Activated T-helper 1 cell treated with anti-CD3 and anti-CD28 coated beads, Interleukin-12 subunit alpha, Interleukin-12 subunit beta, Interleukin-2, Interleukin-4 antibody, amounts not matched to agents 30 ng/mL and 10 ng/mL and 1 ng/mL, durations not matched to agents 14 hours and 24 hours and 36 hours (primary cell): ENCODE measurements at places on chromosomes 1 and 21.

- DNase-seq = no peak
These were observed 22.9 kb downstream of the PLXNA2 start for GRCh38 chr1:208221291-208221622.

- DNase-seq = no peak
These were observed 12.3 kb upstream of the OR10J5 start for GRCh38 chr1:159548126-159548525.

- no peak for DNase-seq
These were observed 134.9 kb upstream of the MAP1LC3C start for GRCh38 chr1:242133796-242134195.

GRCh38 chr1:46705408-46705807 lies 13.5 kb downstream of the EFCAB14 start:
- DNase-seq = no peak

DNA sequence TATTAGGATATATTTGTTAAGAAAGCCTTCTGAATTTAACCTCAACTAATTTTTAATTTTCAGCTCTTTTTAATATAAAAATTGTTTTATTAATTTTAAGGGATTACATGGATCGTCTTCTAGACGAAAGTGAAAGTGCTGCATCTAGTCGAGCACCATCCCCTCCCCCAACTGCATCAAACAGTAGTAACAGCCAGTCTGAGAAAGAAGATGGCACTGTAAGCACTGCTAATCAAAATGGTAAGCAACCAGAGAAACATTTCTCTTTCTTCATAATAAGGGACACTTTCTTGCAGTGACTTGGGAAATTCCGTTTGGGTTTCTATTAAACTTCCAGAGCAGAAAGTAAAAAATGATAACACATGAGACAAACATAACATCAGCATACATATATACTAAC lies 56.9 kb downstream of the MIER1 start:
- DNase-seq = peak; percentile 40

DNA sequence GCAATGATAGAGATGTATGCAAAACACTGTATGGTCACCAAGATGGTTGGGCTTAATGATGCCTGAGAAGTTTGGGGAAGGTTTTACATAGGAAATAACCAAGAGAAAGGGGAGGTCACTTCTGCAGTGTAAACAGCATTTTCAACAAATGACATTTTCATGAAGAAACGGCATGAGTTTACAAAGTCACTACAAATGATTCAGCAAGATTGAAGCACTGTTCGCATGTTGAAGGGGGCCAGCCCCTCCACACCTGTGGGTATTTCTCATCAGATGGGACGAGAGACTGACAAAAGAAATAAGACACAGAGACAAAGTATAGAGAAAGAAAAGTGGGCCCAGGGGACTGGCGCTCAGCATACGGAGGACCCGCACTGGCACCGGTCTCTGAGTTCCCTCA lies 234.1 kb upstream of the POGK start:
- DNase-seq = no peak

DNA sequence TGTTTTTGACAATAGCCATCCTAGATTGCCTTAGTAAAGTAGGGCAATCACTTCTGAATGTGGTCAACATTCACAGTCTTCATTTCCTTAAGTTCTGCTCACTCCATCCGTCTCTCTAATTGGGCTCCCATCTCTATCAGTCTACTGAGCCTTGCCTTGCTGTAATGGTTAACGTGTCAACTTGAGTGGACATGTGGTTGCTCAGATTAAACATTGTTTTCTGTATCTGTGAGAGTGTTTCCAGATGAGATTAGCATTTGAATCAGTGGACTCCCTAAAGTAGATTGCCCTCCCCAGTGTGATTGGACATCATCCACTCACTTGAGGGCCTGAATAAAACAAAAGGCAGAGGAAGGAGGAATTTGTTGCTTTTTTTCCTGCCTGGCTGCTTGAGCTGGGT lies 26.4 kb downstream of the C1orf216 start:
- DNase-seq = no peak

GRCh38 chr1:231431665-231432415 lies 9.8 kb upstream of the EGLN1 start:
- no peak for DNase-seq

DNA sequence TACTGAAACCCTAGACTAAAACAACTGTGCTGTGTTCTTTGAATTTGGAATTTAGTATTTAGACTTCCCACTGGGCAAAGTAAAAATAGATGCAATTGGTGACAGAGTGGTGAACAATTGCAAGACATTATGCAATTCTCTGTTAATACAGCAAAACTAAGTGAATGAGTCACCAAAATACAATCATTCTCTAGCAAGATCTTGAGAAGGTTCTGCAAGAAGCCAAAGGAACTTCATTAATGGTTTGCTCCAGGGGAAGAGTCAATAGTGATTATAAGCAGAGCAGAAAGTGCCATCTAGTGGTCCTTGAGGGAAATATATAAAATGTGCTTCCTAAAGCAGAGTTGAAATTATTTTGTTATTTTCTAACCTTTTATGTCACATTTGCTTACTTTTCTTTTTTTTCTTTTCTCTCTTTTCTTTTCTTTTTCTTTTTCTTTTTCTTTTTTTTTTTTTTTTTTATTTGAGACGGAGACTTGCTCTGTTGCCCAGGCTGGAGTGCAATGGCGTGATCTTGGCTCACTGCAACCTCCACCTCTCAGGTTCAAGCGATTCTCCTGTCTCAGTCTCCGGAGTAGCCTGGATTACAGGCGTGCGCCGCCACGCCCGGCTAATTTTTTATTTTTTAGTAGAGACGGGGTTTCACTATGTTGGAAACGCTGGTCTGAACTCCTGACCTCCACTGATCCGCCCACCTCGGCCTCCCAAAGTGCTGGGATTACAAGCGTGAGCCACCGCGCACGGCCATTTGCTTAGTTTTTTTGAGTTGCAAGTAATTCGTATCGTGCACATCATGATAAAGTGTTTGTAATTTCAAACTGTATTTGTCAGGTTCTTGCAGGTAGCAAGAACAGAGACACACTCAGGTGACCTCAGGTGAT lies 99.2 kb downstream of the CTH start:
- DNase-seq = no peak

DNA sequence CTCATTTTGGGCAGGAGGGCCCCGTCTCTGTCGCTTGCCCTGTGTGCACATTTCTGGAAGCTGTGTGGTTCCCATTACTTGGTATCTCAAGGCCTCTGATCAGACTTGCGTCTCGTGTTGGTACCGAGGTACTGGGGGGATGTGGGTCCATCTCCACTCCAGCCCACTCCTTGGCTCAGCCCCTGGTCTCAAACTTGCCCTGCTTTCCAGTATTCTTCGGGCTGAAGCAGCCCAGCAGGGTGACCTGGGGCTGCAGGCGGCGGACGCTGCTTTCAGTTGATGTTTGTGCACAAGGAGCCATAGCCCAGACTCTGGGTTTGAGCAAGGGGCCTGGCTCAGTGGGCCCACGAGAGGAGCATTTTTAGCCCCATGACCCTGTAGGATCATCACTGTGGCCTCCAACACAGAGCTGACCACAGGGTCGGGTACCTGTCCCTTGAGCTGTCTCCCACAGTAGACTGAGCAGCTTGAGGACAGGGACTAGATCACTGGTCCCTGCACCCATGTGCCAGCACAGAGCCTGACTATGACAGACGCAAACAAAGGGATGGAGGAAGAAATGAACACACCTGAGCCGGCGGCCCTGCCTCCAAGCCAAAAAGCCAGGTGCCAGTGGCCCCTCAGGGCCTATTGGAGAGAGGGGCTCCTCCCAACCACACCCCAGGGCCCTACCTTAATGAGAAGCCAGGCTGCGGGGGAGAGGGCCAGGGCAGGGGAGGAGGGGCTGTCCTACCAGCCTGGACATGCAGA lies 46.8 kb downstream of the CHD5 start:
- no peak for DNase-seq

- no peak for DNase-seq
These were observed 31.3 kb upstream of the ACTRT2 start for GRCh38 chr1:2989976-2990375.
